Occipital lobe (tissue), 3 donors: ENCODE measurements at places on chromosomes 6 and 20.

DNA sequence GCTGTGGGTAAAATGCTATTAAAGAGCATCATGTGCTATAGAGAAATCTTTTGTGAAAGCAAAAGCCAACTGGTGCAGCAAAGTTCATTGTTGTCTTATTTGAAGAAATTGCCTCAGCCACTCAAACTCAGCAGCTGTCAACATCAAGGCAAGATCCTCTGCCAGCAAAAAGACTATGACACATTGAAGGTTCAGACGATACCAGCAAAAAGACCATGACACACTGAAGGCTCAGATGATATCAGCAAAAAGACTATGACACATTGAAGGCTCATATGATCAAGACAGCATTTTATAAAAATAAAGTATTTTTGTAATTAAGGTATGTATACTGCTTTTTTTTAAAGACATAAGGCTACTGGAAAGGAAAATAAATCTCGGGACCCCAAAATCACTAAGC lies 118.4 kb upstream of the RUNX2 start:
- no peak for DNase-seq

- DNase-seq, result no peak
Observed at GRCh38 chr20:52889225-52889624, 82.9 kb upstream of the TSHZ2 start.

- DNase-seq, result no peak
Observed at GRCh38 chr20:8205996-8206395, 73.9 kb downstream of the PLCB1 start.

DNA sequence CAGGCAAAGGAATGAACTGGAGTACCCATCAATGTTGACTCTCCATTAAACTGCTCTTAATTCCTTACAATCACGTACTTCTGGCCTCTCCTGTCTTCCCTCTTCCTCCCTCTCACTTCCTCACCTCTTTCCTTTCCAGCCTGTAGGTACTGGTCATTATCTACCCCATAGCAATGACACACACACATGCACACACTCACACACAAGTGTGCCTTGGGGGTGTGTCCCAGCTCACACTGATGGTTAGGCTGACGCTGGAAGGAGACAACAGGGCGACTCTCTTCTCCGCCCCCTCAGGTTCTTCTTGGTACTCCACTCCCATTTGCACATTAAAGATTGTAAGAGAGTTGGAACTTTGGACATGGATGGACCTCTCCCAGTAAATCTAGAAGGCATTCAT lies 14.0 kb upstream of the SERPINB9 start:
- DNase-seq, result no peak

DNA sequence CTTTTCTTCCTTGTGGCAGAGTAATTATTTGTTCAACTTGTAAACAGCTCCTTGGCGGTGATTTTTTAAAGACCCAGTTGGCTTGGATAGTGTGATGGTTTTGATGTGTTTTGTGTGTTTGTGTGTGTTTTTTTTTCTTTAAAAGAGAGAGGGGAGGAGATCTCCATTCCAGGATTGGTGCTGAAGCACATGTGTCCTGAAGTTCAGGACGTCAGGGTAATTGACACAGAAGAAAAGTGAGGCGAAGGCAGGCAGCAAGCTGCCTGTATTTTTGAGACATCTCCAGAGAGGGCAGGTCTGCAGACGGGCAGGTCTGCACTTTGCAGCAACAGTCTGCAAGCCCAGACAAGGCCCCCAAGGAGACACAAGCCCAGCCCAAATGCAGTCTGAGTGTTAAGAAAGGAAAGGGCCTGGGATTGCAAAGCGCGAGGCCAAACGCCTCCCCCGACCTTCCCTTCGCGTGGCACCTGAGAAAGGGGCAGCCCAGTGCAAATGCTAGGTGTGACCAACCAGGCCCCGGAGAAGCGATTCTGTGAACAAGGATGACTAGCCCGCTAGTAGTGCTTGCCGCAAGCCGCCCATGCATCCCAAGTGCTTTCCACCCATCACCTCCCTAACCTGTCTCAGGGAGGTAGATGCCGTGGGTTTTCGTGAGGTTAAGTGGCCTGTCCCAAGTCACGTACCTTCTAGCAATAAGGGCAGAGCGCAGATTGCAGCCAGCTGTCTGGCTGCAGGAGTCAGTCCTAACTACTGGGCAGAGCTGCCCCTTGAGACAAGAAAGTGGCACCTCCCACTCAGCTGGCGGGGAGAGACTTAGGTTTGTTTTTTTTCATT lies 230.5 kb downstream of the ZMYND8 start:
- no peak for DNase-seq

- DNase-seq, result no peak
Observed at GRCh38 chr20:18831830-18832499, 18.4 kb downstream of the SCP2D1 start.

GRCh38 chr20:58609026-58609425 lies 42.1 kb upstream of the STX16 start:
- no peak for DNase-seq

- no peak for DNase-seq
Observed at GRCh38 chr6:41711323-41712038, 23.9 kb downstream of the TFEB start.

DNA sequence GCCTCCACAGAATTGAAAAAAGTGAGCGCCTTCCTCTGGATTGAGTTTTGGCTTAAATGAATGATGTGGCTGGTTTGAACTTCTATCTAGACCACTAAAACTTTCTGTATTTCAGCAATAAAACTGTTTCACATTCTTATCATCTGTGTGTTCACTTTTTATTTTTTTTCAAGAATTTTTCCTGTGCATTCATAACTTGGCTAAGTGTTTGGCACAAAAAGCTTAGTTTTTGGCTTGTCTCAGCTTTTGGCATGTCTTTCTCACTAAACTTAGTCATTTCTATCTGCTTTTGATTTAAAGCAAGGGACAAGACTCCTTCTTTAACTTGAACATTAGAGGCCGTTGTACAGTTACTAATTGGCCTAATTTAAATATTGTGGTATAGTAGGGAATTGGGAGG lies 1015.1 kb downstream of the EPHA7 start:
- no peak for DNase-seq

- DNase-seq, result no peak
Observed at GRCh38 chr20:38152621-38153221, 12.3 kb downstream of the TGM2 start.

- no peak for DNase-seq
Observed at GRCh38 chr20:21968486-21968885, 263.0 kb downstream of the PAX1 start.

DNA sequence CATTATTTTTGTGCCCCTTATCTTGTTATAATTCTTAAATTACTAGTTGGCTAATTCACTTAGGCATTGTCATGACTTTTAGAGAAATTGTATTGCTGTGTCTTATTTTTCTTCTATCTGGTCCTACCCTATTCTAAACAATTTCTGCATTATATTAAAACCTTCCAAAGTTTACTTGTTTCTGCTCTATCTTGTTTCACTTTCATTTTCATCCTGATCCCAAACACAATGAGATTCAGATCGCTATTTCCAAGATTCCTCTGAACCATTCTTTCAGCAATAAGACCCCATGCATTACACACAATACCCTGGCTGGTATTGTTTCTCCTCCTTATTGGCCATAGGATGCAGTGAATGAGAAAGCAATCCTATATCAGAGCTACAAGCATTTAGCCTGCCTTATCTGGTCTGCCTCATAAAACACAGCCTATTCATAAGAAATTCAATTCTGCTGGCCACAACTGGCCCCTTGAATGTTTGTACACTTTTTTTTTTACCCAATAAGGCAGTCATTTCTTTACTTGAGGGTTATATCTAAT lies 69.9 kb upstream of the POU3F2 start:
- DNase-seq, result no peak

- no peak for DNase-seq
Observed at GRCh38 chr6:133040803-133041419, 200.2 kb upstream of the EYA4 start.

GRCh38 chr20:2775139-2775538 lies 25.3 kb downstream of the CPXM1 start:
- DNase-seq, result no peak

DNA sequence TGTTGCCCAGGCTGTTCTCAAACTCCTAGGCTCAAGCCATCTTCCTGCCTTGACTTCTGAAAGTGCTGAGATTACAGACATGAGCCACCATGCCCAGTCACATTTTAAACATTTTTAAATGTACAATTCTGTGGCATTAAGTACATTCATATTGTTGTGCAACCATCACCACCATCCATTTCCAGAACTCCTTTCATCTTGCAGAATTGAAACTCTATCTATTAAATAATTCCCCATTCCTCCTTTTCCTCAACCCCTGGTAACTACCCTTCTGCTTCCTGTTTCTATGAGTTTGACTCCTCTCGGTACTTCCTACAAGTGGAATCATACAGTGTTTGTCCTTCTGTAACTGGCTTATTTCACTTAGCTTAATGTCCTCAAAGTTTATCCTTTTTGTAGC lies 103.8 kb upstream of the NAA20 start:
- no peak for DNase-seq

- no peak for DNase-seq
Observed at GRCh38 chr6:134593442-134593841, 275.5 kb upstream of the SGK1 start.

DNA sequence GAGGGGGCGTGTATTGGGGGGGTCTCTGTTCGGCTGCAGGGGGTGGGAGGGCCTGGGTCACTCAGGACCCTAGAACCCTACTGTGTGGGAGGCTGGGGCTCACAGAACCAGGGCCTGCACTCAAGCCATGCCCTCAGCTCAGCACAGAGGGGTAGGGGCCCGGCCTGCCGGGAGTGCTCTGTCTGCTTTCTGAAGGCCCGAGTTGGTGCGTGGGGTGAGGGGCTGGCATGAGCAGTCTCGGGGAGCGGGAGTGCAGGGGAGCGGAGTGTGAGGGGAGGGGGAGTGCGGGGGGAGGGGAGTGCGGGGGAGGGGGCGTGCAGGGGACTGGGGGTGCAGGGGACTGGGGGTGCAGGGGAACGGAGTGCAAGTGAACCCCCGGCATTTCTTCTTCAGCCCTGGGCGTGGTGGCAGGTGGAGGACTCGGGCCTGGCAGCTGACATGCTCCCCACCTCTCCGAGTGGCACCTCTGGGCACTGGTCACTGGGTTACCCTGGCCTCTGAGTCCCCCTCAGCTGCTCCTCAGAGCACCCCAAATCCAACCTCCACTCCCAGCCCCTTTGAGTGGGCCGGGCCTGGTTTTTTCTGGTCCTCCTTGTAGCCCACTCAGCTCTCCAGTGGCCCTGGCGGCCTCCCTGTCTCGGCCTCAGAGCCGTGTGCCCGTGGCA lies 1.0 kb downstream of the COL20A1 start:
- no peak for DNase-seq

GRCh38 chr6:56692523-56693245 lies 50.0 kb upstream of the DST start:
- no peak for DNase-seq

DNA sequence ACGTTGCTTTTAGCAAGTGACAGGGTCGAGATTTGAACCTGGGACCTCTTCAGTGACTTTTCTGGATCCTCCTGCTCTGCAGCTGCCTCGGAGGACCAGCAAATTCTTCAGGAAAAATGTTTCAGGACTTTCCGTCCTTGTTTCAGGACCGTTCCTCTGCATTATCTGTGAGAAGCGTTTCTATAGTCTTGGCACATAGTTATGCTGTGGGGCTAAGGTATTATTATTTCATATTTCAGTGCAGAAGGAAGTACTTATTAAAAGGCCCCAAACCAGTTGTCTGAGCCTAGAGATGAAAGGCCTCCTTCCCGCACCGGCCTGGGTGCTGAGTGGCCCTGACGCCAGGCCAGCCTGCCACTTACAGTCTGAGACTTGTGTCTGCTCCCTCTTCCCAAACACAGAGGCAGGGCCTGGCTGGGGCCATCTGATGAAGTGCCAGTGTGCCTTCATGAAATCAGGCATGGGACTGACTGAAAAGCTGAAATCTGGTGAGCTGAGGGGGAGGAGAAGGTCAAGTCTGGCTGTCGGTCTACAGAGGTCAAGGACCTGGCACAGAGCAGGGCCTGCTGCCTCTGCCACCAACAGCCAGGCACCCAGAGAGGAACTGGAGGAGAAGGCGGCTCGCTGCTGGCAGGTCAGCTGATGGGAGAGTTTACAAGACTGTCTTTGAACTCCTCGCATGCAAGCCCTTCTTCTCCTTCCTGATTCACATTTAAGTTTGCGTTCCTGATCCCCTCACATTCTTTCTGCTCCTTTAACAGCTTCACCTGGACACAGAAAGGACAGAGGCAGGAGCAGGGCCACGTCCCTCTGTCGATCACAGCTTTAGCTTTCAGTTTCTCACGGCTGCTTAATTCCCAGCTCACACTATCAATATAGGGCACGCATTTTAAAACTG lies 8.9 kb upstream of the QKI start:
- DNase-seq, result peak; percentile 54

- DNase-seq, result no peak
Observed at GRCh38 chr6:74578339-74578738, 627.5 kb downstream of the COL12A1 start.

DNA sequence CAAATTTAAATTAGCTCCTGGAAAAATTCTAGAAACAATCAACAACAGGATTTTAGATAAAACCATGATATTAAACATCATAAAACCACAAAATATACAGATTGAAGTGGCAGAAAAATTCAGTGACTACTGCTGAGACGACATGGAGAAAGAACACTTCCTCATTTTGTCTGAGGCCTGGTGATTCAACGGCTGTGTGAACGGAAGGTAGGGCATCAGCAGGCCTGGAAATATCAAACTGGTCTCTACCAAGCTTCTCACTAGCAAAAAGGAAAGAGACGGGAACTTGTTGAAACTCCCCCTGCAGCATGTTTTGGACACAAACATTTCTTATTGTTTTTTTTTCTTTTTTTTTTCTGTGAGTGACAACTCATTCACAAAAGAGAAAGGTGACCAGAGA lies 58.0 kb upstream of the AHI1 start:
- no peak for DNase-seq

DNA sequence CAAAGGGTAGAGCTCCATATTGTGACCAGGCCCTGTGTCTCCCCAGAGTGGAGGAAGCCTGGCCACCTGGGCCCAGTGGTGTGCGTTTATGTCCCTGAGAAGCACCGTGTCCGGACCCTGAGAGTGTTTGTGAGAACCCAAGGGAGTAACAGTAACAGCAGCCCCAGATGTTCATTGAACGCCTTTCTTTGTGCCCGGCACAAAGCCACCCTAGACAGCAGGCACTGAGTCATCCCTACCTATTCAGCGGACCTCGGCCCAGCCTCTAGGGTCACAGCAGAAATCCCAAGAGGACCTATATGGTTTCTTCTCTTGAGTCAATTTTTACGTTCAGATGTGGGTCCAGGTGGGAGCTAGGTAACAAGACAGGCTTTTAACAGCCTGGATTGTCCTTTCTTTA lies 24.5 kb downstream of the BCAS4 start:
- no peak for DNase-seq

- DNase-seq, result no peak
Observed at GRCh38 chr6:102853249-102853955, 1459.9 kb downstream of the GRIK2 start.

GRCh38 chr6:170131351-170131750 lies 159.5 kb downstream of the DLL1 start:
- no peak for DNase-seq
